Kidney tubule cell (primary cell): ENCODE measurements at places on chromosomes 7 and 10.

- peak; percentile 80 for DNase-seq
These were observed 27.8 kb downstream of the MRC1 start for GRCh38 chr10:17836942-17837341.

DNA sequence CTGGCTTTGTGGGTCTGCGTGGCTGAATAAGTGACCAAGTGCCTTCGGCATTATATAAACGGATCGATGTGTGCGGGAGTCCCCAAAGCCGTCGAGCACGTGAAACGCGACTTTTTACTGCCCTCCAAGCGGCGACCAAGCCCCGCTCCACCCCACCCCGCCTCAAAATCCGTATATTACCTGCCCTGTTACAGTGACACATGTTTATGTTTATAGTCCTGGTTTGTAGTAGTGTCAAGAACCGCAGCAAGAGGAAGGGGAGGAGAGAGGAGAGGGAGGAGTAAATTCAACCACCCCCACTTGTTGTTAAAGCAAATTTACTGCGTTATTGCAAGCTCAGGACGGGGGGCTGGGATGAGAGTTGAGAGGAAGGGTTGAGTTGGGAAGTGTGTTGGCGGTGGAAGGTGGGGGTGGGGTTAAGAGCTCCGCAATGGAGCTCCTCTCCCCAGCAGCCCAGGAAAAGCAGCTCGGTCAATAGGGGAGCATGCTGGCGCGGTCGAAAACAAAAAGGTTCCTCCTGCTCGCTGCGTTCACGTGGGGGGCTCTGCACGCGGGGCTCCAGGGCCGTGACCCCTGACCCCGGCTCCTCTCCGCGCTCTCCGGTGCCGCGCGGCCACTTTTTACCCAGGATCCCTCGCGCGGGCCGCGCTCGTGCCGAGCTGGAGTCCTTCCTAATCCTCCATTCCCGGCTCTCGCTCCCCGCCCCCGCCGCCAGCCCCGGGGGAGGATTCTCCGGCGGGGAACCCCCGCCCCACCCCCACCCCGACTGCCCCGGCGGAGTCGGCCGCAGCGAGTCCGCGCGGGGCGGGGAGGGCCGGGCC is at the start of gene SKIDA1:
SKIDA1 (minus strand) TSS at position 316 of the 821 bp plus-strand sequence. CDS start 7,860 bp downstream, outside the sequence.
- peak; percentile 89 for DNase-seq

DNA sequence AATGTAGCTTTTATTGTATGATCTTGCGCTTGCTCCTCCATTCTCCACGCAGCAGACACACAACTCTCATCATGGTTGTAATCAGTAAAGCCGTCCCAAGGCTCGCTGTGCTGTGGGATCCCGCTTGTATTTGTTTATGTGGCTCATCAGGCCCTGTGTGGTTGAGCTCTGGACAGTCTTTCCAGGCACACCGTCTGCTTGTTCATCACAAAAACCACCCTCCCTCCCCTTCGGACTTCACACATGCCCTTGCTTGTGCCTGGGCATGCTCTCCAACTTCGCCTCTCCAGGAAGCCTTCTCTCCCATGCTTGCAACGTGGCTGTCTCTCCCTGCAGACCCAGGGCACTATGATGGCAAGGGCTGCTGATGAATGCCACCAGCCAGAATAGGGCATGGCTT is 62.4 kb downstream of the HK1 start:
- DNase-seq, result no peak

DNA sequence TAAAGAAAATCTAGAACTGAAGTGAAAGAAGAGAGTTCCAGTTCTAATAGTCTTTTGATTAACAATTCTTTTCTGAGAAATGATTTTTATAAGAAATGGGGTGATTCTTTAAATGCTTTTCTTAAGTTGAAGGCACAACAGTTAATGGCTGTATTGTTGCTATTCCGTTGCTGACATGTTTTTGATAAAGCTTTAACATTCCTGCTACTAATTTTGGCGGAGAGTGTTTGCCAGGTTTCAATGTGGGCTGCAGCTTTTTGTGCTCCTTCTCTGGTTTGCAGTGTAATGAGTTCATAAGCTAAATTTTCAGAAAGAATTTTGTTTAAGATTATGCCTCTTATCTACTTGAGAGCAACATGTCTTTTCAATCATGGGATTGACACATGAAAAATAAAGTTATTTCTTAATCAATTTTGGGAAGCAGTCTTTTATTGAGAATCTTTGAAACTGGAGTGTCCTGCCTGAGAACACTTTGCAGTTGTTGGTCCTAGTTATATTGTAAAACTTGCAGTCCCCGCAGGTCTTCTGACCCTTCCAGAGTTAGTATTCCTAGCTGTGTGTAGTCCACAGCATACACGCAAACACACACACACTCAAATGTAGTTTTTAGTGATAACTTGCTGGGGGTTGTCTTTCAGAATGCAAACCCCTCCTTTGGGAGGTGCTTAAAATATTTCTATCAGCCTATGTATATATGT is 56.7 kb downstream of the COL17A1 start:
- DNase-seq, result no peak

DNA sequence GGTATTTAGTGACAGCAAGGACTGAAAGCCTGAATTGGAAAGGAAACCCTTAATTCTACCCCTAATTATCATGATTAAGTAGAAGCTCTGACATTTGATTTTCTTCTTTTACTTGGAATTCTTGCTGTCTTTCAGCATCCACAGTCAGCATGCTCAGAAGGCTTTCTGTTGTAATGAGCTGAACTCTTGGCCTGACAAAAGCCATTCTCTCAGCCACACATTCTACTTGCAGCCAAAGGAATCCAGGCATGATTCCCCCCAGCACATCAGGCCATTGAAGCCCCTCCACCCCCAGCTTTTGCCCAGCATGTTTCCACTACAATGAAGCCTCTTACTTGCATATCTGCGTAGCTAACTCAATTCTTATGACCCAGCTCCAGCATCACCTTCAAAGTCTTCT is 94.3 kb upstream of the FRMD4A start:
- no peak for DNase-seq

GRCh38 chr10:113115556-113115955 is 165.5 kb downstream of the TCF7L2 start:
- no peak for DNase-seq
